ENCODE measurements at places on chromosomes 16 and 17. TPM values are rescaled to one million over a fixed set of nuclear protein-coding genes. Genes with fewer than 3 reads are reported as not detected.

The AKAP1 gene
- total RNA-seq, result 12.9 TPM

GRCh38 chr17:75565618-75566017 is 22.0 kb upstream of the MYO15B start:
- no peak for DNase-seq

DNA sequence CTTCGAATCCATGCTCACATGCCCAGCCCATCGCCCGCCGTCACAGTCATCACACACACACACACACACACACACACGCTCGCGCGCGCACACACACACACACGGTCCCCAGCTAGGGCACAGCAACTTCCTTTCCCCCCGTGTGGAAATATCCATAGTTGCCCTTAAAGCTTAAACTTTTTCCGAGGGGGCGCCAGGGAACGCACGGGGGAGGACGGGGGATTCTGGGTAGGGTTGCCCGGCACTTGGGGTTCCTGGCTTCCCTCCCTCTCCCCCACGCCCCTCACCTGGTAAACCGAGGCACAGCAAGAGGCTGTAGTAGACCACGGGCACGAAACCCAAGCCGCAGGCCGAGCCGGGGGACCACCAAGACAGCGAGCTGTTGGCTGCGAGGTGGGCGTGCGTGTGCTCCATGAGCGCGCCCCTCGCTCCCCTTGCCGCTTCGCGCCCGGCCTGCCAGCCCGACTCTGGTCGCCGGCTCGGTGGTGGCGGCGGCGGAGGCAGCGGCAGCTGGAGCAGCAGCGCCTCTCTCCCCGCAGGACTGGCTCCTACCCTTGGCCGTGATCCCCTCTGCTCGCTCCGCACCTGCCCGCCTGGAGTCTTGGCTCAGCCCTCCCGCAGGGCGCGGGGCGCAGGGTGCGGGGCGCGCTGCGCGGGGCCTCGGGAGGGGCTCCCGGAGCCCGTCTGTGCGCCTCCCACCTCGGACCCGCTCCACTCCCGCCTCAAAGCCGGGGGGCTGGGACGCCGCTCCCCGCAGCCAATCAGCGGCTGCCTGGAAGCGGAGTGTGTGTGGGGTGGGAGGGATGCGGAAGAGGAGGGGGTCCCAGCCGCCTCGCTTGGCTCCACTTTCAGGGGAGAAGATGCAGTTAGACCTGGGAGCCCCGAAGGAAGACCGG is at the start of gene GPR139:
GPR139 (minus strand) TSS at position 688 of the 896 bp plus-strand sequence; CDS start at position 414, 274 bp downstream.
- no peak for DNase-seq

DNA sequence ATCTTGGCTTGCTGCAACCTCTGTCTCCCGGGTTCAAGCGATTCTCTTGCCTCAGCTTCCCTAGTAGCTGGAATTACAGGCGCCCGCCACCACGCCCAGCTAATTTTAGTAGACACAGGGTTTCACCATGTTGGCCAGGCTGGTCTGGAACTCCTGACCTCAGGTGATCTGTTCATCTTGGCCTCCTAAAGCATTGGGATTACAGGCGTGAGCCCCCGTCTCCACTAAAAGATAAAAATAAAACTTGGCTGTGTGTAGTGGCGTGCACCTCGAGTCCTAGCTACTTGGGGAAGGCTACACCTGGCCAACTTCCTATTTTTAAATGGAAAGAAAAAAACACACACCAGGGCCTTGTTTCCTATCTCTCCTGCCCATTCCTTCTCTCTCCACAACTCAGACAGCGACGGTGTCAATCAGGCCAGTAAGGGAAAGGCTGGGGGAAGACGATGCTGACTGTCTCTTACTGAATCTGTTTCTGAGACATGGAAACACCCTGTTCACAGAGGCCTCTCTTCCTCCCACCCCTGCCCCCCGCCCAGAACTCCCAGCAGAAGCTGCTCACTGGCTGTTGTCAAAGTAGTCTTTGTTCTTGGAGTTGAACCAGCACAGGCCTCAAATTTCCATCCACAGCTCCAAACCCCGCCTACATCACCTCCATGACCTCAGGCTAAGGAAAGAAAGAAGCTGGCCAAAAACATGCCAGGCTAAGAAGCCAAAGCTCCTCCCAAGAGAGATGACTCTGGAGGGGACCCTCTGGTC is 96.6 kb downstream of the NXN start:
- DNase-seq, result peak; percentile 36

DNA sequence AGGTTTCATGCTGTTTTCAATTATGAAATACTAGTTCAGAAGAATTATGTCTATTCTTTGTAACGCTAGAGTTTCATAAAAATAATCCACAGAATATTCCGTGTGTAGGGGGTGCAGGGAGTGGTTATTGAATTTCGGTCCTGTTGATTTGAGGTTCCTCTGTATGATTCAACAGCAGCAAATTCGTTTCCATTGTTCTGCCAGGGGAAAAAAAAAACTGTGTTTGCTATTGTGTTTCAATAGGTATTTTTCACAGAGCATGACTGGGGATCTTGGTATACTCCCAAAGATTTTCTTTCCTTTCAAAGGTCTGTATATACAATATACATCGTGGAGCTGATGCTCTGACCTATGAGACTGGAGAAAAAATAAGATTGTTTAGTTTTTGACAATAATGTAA is 15.8 kb downstream of the SHISA9 start:
- no peak for DNase-seq

DNA sequence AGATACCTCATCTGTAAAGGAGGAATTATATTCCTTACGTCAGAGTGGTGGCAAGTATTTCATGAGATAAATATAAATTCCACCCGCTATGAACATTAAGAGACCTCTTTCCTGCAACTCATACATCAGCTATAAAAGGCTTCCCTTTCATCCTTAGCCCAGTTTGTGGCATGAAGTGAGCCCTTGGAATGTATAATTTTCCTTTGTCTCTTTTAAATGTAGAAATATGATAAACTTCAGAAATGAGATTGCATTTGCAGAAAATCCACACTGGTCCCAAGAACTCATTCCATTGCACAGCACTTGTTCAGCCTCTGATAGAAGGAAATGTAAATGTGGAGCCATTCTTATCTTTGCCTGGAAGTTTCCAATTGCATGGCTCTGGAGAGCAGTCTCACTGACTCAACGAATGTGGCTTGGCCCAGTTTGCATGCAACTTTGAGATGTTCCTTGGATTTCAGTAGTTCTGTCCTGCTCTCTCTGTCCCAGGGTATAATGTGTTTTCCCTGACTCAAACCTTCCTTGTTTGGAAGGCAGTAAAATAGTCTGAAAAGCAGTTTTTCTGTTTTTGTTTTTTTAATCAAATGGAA is 746.4 kb downstream of the CDH11 start:
- peak; percentile 94 for DNase-seq

- peak; percentile 64 for DNase-seq
Measured at GRCh38 chr17:979539-980405, at the start of gene NXN. Gene NXN, minus strand, starts transcription at chr17:979776.
